ENCODE measurements at places on chromosomes 6 and 20. TPM values are rescaled to one million over a fixed set of nuclear protein-coding genes. Genes with fewer than 3 reads are reported as not detected.
A peak's percentile ranks its signal among the peaks of the same experiment; 100 is the strongest.

- no peak overlapping the region for H3K4me3 ChIP-seq
- H3K27me3 ChIP-seq: no peaks in the 10 kb centered on the region
- peaks cover 24% of the 10 kb centered on the region for H3K36me3 ChIP-seq
- H3K27ac ChIP-seq: no peak overlapping the region
- H3K4me1 ChIP-seq: no peaks in the 10 kb centered on the region
- no peak for DNase-seq
Observed at GRCh38 chr6:78995946-78996345, 82.1 kb downstream of the PHIP start.

- DNase-seq: no peak
- no peak overlapping the region for H3K27ac ChIP-seq
- no peaks in the 10 kb centered on the region for H3K27me3 ChIP-seq
- H3K36me3 ChIP-seq: no peaks in the 10 kb centered on the region
- H3K4me3 ChIP-seq: no peak overlapping the region
Observed at GRCh38 chr6:140879946-140880345, 1252.8 kb upstream of the GJE1 start.

DNA sequence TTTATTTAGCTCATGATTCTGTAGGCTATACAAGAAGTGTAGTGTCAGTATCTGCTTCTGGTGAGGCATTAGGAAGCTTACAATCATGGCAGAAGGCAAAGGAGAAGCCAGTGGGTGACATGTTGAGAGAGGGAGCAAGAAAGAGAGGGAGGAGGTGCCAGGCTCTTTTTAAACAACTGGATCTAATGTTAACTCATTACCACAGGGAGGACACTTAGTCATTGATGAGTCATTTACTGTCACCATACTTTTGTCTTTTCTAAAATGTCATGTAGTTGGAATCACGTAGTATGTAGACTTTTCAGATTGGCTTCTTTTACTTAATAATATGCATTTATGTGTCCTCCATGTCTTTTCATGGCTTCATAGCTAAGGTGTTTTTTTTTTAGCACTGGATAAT lies 58.1 kb downstream of the NUS1 start:
- no peak overlapping the region for H3K4me3 ChIP-seq
- DNase-seq: no peak
- no peaks in the 10 kb centered on the region for H3K27me3 ChIP-seq
- H3K4me1 ChIP-seq: no peaks in the 10 kb centered on the region

DNA sequence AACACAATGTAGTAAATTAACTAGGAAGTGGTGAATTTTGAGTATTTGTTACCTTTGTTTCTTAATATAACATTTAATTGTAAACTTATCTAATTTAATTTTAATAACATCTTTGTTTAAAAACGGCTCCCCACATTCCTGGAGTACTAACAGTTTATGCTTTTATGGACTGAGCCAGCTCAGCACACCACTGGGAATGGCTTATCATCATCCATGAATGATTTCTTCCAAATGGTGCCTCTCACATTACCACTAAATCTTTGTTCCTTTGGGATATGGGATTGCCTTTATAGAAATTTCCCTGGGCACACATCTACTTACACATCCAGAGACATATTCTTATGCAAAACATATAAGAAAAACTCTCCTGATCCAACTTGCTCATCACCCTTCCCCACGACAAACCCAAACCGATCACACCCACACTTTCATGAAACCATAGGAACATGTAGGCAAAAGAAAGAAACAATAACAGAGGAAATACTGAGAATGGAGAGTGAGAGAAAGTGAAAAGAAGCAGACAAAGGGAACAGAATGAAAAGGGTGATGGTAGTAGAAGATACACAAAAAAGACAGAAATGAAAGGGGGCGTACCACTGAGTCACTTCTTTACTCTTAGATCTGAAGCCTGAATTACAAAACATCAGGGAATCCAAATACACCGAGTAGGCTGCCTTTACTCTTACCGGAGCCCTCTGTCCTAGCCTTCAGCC lies 58.5 kb upstream of the KCNK16 start:
- DNase-seq: no peak
- no peaks in the 10 kb centered on the region for H3K36me3 ChIP-seq
- H3K27me3 ChIP-seq: no peaks in the 10 kb centered on the region
- no peak overlapping the region for H3K27ac ChIP-seq
- H3K4me1 ChIP-seq: no peaks in the 10 kb centered on the region

DNA sequence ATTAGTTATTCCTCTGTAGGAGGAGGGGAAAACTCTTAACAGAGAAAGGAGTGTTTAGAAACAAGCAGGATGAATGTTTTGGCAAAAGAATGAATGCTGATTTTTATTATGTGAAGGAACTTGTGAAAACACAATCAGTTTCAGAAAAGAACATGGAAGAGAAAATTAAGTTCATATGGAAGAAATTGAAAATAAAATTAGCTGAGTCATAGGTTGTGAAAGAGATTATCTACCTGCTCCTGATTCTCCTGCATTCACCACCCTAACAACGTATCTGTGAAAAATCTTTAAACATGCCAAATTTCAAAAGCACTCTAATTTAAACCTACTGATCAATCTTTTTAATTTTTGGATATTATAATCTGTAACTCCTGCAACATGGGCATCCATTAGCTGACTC lies 227.3 kb upstream of the RSPO3 start:
- no peak overlapping the region for H3K4me3 ChIP-seq
- H3K27ac ChIP-seq: no peak overlapping the region
- no peaks in the 10 kb centered on the region for H3K4me1 ChIP-seq
- DNase-seq: no peak
- H3K27me3 ChIP-seq: no peaks in the 10 kb centered on the region

GRCh38 chr20:33099843-33100538 lies 20.5 kb downstream of the BPIFB4 start:
- H3K4me1 ChIP-seq: no peaks in the 10 kb centered on the region
- H3K27me3 ChIP-seq: no peaks in the 10 kb centered on the region
- H3K4me3 ChIP-seq: no peak overlapping the region

DNA sequence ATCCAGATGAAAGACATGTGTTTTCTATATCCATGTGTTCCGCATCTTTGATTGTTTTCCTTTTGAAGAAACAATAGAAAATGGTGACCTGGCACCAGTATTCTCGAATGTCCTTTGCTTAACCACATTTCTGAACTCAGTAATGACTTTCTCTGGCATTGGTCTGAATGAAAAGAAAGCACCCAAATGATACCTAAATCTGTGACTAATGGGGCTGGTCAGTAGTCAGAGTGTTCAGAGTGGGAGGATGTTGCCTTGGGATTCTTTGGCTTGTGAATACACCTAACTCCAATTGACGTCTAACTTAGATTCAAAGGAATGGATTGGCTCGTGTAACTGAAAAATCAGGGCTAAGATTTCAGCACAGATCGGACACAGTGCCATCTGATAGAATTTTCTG lies 27.1 kb downstream of the PARD6B start:
- peaks cover 22% of the 10 kb centered on the region for H3K4me1 ChIP-seq
- no peaks in the 10 kb centered on the region for H3K36me3 ChIP-seq
- no peak for DNase-seq
- no peaks in the 10 kb centered on the region for H3K27me3 ChIP-seq

GRCh38 chr20:12464036-12464435 lies 544.7 kb upstream of the SPTLC3 start:
- DNase-seq: no peak
- H3K27ac ChIP-seq: no peak overlapping the region

GRCh38 chr20:35463455-35464300 lies 8.3 kb downstream of the CEP250 start:
- peaks cover 74% of the 10 kb centered on the region for H3K36me3 ChIP-seq
- H3K4me1 ChIP-seq: peaks cover 5% of the 10 kb centered on the region
- no peak overlapping the region for H3K4me3 ChIP-seq
- no peak overlapping the region for H3K27ac ChIP-seq
- no peaks in the 10 kb centered on the region for H3K27me3 ChIP-seq

GRCh38 chr6:38610050-38610625 lies 29.6 kb downstream of the BTBD9 start:
- H3K36me3 ChIP-seq: no peaks in the 10 kb centered on the region
- no peaks in the 10 kb centered on the region for H3K27me3 ChIP-seq
- no peak overlapping the region for H3K27ac ChIP-seq
- H3K4me3 ChIP-seq: no peak overlapping the region
- no peak for DNase-seq

- H3K27ac ChIP-seq: no peak overlapping the region
- no peak for DNase-seq
- H3K4me3 ChIP-seq: no peak overlapping the region
- no peaks in the 10 kb centered on the region for H3K27me3 ChIP-seq
Observed at GRCh38 chr6:110689275-110689935, 125.9 kb downstream of the CDK19 start.

DNA sequence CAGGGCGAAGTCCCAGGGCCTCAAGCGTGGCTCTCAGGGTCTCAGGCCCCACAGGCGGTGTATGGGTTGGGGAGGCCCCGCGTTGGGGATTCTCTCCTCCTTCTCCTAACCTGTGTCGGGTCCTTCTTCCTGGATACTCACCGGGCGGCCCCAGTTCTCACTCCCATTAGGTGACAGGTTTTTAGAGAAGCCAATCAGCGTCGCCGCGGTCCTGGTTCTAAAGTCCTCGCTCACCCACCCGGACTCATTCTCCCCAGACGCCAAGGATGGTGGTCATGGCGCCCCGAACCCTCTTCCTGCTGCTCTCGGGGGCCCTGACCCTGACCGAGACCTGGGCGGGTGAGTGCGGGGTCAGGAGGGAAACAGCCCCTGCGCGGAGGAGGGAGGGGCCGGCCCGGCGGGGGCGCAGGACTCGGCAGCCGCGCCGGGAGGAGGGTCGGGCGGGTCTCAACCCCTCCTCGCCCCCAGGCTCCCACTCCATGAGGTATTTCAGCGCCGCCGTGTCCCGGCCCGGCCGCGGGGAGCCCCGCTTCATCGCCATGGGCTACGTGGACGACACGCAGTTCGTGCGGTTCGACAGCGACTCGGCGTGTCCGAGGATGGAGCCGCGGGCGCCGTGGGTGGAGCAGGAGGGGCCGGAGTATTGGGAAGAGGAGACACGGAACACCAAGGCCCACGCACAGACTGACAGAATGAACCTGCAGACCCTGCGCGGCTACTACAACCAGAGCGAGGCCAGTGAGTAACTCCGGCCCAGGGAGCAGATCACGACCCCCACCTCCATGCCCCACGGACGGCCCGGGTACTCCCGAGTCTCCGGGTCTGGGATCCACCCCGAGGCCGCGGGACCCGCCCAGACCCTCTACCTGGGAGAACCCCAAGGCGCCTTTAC lies at the start of gene HLA-G:
TSS of gene HLA-G (plus strand) at position 247 of the 892 bp plus-strand sequence. CDS start at position 267, 20 bp downstream.
- no peak for DNase-seq
- H3K36me3 ChIP-seq: no peaks in the 10 kb centered on the region
- peaks cover 11% of the 10 kb centered on the region for H3K4me1 ChIP-seq
- H3K4me3 ChIP-seq: no peak within 1 kb of the TSS

DNA sequence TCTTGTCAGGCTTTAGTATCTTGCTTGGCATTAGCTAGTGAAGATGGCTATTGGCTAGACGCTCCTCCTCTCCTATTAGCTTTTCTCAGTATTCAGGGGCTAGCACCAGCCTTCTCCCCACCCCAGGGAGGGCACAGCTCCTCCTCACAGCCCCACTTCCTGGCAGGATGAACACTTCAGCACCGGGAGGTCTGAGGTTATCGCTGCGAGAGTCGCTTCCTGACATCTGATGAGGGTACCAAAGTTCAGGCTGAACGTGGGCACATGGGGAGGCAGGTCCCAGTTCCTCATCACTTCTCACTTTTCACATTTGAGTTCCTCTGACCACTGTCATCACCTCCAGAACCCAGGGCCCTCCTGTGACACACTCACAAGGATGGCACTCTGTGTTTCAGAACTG lies 66.6 kb downstream of the LAMA4 start:
- H3K4me3 ChIP-seq: no peak overlapping the region
- no peaks in the 10 kb centered on the region for H3K27me3 ChIP-seq
- peaks cover 16% of the 10 kb centered on the region for H3K36me3 ChIP-seq
- peak overlapping the region; percentile 50 for H3K27ac ChIP-seq

- H3K27ac ChIP-seq: no peak overlapping the region
- no peaks in the 10 kb centered on the region for H3K36me3 ChIP-seq
- no peaks in the 10 kb centered on the region for H3K4me1 ChIP-seq
- DNase-seq: no peak
- H3K27me3 ChIP-seq: no peaks in the 10 kb centered on the region
Observed at GRCh38 chr20:49698477-49698876, 15.2 kb downstream of the B4GALT5 start.

GRCh38 chr6:168937054-168937453 lies 316.6 kb downstream of the THBS2 start:
- no peak for DNase-seq
- no peak overlapping the region for H3K4me3 ChIP-seq
- H3K4me1 ChIP-seq: peaks cover 54% of the 10 kb centered on the region

DNA sequence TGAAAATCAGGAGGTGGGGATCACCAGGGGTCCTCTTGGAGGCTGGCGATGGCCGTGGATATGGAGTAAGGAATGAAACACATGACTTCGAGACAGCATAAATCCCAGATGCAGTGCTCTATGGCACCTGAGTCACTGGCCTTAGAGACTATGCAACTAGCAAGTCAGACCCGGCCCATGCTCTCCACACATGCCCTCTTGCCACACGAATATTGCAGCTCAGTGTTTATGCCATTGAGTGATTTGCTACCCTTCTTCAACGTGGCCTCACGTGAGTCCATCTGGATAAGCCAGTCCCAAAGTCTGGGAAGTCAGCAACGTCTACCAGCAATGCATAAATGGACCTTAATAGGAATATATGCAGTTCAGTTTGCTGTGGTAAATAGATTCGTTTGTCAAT lies 466.3 kb downstream of the CD83 start:
- H3K36me3 ChIP-seq: no peaks in the 10 kb centered on the region

GRCh38 chr20:36861875-36862801 lies 13.8 kb upstream of the TLDC2 start:
- DNase-seq: peak; percentile 98
- peak overlapping the region; percentile 77 for H3K4me3 ChIP-seq
- H3K27ac ChIP-seq: peak overlapping the region; percentile 96
- no peaks in the 10 kb centered on the region for H3K36me3 ChIP-seq
- H3K4me1 ChIP-seq: peaks cover 59% of the 10 kb centered on the region

Gene TREM2
- polyA plus RNA-seq: 4.2 TPM

Gene TNXB
- polyA plus RNA-seq: 1.4 TPM

Gene PRICKLE4
- not detected for polyA plus RNA-seq

Gene PTK7
- 1.8 TPM for polyA plus RNA-seq

Gene SH3BGRL2
- 35.4 TPM for polyA plus RNA-seq

Gene PTCRA
- not detected for polyA plus RNA-seq

Gene RCAN2
- polyA plus RNA-seq: 6.6 TPM

Gene EPPIN
- polyA plus RNA-seq: not detected

Gene FRS3
- polyA plus RNA-seq: 1.6 TPM

Gene POLR1C
- polyA plus RNA-seq: 14.3 TPM

Gene LY6G6F
- polyA plus RNA-seq: not detected

Data from sigmoid colon (tissue), 7 donors.